AG09309 (cell line): ENCODE measurements at places on chromosomes 1 and 21.

DNA sequence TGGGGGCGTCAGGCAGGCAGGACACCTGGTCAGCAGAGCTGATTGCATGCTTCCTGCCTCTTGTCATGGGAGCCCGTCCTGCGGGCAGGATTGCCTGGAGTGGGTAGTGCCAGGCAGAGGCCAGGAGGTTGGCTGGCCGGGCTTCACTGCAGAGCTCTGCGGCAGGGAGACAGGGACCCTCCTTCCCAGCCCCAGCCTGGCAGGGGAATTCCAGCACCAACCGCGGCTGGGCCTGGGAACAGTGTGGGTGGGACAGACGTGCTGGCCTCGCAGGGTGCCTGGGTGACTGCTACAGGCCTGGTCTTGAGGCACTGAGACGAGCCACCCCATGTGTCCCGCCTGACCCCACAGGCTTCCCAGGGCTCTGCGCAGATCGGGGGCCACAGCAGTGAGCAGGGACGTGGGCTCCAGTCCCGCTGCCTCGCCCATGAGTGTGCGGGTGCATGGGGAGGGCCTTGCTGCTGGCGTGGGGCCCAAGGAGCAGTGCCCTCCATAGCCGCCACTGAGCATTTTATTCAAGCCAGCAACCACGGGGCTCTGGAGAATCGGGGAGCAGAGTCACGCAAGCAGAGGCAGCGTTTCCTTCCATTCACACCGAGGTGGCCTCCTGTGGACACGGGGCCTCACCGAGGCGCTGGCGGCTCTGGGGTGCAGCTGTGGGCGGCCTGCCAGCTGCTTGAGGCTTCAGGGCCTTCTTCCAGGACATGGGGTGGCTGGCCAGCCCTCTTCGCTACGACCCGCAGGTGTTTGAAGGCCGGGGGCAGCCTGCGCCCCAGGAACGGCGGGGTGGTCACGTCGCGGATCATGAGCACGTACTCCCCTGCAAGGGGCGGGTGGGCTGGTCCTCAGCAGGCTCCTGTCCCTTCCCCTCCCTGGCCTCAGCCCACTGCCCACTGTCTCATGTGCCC lies 70.3 kb downstream of the MORN1 start:
- no peak for DNase-seq

DNA sequence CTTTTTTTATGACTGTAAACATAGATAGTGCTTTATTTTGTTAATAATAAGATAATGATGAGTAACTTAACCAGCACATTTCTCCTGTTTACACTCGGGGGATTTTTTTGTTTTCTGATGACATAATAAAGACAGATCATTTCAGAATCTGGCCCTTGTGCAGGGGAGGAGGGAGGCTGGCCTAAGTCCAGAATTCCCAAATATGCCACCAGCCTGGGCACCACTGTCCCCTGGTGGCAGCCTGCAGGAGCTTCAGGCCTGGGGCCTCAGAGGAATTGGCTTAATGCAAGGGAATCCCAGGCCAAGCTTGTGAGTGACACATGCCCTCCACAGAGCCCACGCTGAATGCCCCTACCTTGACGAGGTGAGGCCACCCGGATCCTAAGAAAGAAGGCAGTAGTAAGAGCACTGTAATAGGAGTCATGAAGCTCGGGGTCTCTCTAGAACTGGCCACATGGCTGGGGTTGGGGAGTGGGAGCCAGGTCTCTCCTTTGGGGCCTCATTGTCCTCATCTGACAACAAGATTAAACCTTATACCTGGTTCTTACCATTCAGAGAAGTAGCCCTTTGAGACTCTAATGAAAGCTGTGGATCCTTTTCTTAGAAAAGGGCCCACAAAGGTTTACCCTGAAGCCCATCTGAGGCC lies 24.1 kb downstream of the ETNK2 start:
- DNase-seq, result peak; percentile 52

DNA sequence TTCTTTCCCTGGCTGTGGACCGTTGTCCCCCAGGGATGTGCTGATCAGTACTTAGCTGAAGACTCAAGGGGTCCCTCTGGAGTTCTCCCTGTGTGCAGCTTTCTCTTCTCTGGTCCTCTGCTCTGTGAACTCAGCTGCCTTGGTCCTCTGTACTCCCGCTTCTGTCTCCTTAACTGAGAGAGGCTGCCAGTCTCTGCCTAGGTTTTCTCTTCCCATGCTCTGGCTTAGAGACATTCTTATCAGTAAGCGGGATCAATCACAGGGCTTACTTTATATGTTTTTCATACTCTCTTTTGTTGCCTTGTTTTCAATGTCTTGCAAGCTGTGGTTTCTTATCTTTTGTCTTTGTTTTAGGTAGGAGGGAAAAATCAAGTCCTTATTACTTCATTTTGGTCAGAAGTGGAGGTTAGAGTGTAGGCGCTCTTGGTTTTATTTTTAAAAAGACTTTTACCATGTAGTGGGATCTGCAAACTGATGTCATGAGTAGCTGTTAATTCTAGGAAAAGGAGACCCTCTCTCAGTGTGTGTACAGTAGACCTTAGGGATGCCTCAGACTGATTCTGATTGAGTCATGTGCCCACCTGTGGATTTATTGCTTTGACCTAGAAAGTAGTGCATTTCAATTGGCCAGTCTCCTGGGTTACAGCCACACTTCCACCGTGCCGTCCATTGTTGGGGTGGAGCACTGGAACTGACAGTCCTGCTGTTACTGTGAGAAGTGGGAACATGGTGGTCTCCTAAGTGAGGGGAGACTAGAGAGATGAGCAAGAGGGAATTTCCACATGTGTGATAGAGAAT lies 46.6 kb downstream of the TTC3 start:
- no peak for DNase-seq

- peak; percentile 10 for DNase-seq
These were observed 23.0 kb downstream of the ACTA1 start for GRCh38 chr1:229410692-229411433.

DNA sequence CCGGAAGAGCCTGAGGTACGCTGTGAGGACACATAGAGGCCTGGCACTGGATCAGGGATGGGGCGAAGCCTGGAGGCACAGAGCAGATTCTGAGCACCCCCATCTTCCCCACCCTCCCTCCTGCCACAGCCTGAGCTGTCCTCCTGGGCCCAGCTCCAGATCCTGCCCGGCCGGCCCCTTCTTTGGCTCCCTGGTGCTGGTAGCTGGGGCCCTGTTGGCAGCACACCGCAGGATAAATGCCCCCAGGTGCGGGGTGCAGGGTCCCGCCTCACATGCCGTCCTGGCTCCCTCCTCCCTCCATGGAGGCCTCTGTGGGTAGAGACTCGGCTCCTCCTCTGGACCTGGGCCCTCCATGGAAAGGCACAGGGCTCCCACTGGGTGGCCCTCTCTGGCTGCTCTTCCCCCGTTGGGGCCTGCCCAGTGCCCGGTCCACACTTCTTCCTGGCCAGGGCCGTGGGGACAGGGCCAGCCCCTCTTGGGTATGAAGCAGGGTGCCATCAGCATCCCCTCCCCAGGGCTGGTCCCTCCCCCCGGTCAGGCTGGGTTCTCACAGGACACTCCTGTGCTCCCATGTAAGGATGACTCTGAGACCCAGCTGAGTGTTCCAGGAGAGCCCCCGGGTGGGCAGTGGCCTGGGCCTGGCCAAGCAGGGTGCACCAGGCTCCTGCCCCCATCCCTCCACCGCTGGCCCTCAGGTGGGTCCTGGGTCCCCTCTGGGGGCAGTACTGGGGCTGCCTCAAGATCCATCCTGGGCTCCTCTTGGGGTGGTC lies 1.1 kb upstream of the OBSCN start:
- no peak for DNase-seq

DNA sequence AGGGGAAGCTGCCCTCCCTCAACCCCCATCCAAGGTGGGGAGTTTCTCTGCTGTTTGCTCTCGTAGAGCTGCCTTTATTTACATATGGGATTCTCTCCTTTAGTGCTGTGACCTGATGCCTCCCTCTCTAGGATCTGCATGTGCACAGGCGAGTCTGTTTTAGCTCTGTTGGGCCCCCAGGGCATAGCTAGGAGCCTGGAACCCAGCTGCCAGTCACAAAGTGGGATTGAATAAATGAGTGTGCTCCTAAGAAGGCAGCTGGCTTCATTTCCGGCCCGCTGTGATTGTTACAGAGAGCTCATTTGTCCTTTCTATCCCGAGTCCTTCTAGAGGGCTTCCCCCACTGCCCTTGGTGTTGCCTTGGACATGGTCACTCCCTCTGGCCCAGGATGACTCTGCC lies 176.6 kb downstream of the GRIK3 start:
- no peak for DNase-seq

DNA sequence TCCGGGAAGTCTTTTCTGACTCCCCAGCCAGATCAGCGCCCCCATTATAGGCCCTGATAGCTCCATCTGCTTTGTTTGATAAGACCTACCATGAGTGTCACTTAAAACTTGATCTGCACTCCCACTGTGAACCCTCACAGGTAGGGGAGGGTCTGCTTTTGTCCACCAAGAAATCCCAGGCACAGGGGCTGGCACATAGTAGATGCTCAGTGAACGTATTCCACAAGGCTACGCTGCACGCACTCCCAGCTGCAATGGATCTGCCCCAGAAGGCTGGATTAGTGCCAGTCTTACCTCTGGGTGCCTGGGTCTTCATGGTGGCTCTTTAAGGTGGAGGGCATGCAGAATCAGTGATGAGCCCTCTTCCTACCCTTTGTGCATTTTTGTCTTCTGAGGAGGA lies 447.1 kb downstream of the PTPRU start:
- DNase-seq, result no peak
